ENCODE measurements at places on chromosomes 4 and X.

- DNase-seq: no peak
Observed at GRCh38 chrX:2462074-2462473, 38.7 kb downstream of the DHRSX start.

DNA sequence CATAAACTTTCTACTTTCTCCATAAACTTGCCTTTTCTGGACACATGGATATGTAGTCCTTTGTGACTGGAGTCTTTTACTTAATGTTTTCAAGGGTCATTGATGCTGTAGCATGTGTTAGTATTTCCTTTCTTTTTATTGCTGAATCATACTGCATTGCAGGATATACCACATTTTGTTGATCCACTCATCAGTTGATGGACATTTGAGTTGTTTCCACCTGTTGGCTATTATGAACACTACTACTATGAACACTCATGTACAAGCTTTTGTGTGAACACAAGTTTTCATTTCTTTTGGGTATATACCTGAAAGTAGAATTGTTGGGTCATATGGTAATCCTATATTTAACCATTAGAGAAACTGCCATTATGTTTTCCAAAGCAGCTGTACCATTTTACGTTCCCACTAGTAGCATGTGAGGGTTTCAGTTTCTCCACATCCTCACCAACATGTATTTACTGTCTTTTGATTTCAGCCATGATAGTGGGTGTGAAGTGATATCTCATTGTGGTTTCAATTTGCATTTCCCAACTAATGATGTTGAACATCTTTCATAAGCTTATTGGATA is 26.3 kb upstream of the GPM6B start:
- no peak for DNase-seq

DNA sequence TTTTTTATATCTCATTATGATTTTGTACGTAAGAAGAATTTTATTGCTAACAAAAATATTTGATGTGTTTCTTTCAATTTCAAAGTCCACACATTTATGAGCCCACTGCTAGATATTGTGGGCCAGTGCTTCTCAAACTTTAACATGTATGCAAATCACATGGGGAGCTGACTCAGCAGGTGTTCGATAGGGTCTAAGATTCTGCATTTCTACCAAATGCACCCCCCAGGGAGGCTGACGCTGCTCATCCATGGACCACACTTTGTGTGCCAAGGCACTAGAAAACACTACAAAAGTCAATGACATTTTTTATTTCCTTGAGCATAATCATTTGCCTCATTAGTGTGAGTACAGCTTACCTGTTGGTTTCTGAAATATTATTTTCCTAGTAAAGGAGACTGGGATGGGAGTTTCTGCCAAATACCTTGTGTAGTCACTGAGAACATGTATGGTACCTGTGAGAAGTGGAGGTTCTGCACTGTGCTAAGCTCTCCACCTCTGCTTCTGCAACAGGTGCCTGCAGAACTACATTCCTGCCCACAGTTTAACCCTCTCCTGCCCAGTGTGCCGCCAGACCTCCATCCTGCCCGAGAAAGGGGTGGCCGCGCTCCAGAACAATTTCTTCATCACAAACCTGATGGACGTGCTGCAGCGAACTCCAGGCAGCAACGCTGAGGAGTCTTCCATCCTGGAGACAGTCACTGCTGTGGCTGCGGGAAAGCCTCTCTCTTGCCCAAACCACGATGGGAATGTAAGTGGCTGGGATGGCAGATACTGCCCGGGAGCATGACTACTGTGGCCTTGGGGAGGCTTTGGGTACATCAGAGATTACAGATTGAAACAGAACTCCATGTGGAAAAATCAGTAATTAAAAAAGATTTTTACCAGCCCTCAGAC is 68.9 kb upstream of the MND1 start:
- DNase-seq: no peak

GRCh38 chr4:153374442-153374841 is 30.0 kb downstream of the MND1 start:
- peak; percentile 83 for DNase-seq

- no peak for DNase-seq
Observed at GRCh38 chr4:123825596-123826291, 429.1 kb downstream of the SPRY1 start.

Measured in AG10803 (cell line).